ENCODE measurements at places on chromosomes 2 and 18.

DNA sequence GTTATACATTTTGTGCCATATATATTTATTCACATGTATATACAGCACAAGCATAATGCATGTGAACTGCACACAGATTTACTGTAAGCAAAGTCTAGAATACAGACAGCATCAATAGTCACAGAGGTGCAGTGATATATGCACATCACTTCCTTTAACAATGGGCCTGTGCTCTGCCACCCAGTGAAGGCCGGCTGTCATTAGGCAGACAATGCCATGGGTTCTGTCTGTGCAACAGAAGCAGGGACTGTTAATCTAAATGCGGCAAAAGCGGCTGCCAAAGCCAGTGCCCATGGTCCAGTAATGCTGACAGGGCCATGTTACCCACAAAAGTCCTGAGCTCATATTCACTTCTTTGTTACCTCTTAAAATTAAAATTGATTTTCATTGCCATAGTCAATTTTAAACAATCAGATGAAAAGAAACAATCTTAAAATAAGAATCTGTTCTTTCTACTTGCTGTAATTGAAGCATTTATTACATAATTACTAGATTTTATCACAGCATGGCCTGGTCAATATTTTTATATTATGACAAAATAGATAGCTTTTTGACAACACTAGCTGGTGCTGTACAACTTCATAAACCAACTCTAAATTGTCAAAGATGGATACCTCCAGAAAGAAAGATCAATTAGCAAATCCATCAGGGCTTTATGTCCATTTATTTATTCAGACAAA lies 232.0 kb downstream of the STK39 start:
- no peak for DNase-seq

GRCh38 chr2:88580088-88580487 lies 47.2 kb downstream of the EIF2AK3 start:
- no peak for DNase-seq

GRCh38 chr2:96683972-96684820 lies 41.6 kb downstream of the FER1L5 start:
- no peak for DNase-seq

DNA sequence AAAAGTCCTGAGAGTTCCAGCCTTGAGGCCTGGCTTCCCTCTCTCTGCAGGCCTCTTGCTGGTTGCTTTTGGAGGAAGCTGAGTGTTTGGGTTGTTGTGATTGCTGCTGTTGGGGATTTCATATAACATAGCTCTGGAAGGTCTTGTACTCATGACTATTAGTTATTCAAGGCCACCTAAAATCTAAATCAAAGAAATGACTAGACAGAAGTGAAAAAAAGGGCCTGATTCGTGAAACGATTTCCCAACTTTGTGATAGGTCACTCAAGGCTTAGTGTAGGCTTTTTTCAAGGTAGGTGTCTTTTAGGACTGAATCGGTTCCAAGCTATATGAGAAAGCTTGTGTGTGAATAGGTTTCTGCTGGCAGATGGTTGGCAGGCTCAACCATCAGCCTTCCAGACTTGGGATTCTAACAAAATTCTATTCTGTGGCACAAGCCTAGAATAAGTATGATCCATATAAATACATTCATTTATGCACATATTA lies 164.4 kb downstream of the FMNL2 start:
- DNase-seq: no peak

GRCh38 chr2:20197192-20197591 lies 27.7 kb downstream of the SDC1 start:
- DNase-seq: no peak

DNA sequence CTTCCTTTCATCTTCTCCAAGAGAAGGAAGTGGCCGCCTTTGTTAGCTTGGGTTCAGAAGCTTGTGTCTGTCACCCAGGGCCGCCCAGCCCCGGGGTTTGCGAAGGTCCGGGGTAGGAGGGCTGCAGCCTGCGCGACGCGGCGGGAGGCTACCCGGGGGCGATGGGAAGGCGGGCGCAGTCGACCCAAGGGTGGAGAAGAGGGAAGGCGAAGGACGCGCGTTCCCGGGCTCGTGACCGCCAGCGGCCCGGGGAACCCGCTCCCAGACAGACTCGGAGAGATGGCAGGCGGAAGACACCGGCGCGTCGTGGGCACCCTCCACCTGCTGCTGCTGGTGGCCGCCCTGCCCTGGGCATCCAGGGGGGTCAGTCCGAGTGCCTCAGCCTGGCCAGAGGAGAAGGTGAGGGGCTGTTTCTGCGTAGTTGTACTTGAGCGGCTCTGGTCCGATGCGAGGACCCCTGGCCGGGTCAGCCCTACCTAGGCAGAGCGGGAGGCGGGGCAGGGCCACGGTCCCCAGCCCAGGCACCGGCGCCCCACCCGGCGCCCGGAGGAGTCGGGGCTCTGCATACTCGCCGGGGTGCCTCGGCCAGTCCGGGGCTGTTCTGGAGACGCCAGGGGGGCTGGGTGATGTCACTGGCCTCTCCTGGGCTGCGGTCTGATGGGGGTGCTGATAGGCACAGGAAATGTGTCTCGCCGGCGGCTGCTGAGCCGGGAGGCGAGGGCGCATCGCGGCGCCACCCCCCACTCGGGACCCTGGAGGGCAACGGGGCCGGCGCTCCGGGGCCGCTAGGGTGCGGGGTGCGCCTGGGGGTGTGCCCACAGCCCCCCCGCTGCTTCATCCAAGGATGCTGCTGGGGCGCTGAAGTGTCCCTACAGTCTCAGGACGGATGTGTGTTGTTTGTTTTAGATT lies at the start of gene QPCT:
TSS of gene QPCT (plus strand) at position 178 of the 909 bp plus-strand sequence. CDS start at position 280, 102 bp downstream.
- DNase-seq: peak; percentile 54

DNA sequence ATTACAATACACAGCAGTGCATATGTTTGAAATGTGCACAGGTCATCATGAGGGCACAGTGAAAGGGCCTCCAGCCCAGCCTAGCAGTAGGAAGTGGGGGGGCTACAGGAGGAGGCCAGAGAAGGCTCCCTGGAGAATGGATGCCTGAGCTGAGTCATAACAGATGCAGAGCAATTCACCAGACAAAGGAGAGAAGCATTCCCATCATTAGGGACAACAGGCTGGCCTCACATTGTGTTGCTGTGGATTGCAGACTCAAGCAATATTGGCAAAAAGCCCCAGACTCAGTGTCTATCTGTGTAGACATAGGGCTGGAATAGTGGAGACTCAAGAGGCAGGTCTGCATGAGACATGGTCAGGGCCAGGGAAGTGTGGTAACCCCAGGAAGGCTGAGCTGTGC lies 329.9 kb downstream of the DLGAP1 start:
- DNase-seq: no peak

- no peak for DNase-seq
These were observed 85.2 kb downstream of the DNMT3A start for GRCh38 chr2:25256488-25256875.

GRCh38 chr2:218257390-218257981 lies 3.3 kb upstream of the GPBAR1 start:
- peak; percentile 51 for DNase-seq

DNA sequence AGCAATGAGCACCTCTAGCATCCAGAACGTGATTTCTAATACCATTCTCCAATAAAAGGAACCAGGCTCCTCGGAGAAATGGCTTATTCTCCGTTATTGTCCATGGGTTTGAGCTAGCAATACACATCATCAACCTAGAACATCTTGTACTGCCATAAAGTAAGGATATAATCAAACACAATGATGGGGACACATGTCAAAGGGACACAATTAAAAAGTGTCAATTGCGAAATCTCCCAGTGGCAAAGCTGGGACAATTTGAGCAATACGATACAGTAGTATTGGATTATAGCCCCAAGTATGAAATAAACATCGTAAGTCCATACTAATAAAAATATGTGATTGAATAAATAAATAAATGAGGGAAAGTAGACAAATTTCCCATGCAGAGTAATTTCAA lies 108.4 kb downstream of the CTNNA2 start:
- no peak for DNase-seq

- no peak for DNase-seq
These were observed 146.1 kb upstream of the DLX2 start for GRCh38 chr2:172248785-172249187.

All from activated CD8-positive, alpha-beta memory T cell treated with anti-CD3 and anti-CD28 coated beads for 1 hour (primary cell).